NCI-H1694 (cell line): ENCODE measurements at places on chromosomes 3 and 15.

DNA sequence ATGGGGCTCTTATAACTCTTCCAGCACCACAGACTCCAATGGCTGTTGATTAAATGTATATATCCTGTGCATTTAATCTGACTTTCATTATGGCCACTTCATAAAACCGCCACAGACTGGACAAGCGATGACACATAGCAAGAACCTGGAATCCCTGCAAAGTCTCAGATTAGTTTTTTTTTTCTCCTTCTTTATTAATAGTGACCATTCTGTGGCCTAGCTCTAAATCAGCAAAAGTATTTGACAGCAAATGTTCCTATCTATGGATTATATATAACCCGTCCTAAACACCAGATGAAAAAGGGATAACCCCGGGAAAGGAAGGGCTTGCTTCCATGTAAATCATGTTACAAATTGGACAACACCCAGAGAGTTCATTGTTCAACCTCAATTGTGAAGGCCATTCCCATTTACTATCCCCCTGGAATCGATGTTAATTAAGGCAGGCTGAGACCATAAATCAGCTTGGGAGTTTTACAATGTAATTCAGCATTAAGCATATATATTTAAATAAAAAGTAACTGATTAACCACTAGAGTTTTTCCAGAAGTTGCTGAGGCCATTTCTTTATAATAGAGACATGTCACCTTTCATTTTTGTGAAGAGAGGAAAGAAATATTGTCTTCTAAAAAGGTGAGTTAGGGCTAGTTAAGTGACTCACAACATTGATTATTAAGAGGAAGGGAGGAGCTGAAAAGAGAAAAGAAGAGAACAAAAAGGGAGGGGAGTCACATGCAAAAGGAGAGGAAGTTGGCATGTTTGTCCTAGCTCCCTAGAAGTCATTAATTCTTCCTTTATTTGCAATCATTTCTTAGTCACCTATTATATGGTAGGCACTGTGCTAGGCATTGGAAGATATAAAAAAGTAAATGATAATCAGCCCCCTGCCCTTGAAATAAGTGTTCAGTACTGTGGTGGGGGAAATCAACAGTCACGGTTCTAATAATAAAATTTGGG lies 26.2 kb downstream of the ALDH1A2 start:
- no peak for DNase-seq

GRCh38 chr3:190338717-190339116 lies 16.5 kb upstream of the CLDN1 start:
- DNase-seq: no peak

- DNase-seq: no peak
Measured at GRCh38 chr15:68479870-68480269, 47.9 kb upstream of the ITGA11 start.

DNA sequence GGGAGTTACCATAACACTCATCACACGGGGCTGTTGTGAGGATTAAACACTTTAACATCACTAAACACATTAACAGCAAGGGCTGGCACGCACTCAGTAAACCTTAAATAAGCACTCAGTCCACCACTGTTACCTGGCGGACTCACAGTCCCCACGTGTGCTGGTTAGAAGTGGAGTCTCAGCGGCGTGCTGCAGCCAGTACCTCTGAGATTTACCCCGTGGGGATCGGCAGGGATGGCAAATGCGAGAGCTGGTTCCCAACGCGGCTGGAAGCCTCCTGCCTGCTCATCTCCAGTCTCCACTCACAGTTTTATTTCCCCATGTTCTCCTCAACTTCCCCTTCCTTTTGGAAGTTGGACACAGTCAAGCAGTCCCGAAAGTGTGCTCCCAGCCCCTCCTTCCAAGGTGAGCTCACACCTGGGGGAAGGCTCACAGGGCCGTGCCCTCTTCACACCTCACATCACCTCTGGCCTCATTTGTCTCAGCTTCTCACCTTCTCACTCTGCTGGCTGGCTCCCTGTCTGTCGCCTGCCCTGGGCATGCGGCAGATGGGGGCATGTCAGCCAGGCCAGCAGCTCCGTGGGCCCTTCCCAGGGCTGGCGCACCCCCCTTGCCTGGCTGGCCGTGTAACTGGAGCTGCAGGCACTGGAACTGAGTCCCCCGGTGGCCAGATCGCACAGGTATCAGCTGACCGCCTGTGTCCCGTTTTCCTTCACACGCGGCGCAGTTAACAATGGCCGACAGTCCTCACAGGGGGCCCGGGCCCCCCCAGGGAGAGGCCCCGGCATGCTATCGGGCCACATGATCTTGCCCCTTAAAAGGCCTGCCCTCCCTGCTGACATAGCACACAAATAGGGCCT lies 87.1 kb downstream of the WNT7A start:
- no peak for DNase-seq

- no peak for DNase-seq
Measured at GRCh38 chr3:60920519-60920918, 330.7 kb downstream of the FHIT start.

GRCh38 chr3:189756582-189757078 lies 125.4 kb downstream of the TP63 start:
- no peak for DNase-seq

DNA sequence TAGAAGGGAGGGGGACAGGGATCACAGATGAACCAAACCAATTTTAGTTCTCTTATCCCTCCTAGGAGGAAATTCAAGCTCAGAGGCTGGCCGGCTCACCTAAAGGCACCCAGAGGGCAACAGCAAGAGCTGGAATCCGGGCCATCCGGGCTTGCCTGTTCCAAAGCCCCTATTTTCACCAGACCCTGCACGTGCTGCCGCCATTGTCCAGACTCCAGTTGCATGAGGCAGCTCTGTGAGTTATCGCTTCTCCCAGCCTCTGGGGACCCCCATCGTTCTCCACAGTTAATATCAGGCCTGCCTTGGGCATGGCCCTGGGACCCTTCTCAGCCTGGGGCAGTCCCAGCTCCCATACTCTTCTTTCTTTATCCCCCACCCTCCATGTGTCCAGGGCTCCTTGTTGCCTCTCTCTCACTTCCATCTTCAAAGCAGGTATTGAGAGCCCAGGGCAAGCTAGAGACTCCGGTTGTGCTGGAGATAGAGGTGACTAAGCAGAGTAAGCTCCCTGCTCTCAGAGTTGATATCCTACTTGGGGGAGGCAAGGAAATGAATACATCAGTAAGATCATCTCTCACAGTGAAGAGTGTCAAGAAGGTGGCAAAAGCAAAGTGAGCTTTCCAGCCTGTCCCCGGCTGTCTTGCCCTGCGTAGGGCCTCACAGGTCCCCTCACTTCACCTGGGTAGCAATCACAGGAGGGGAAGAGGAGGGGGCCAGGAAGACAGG lies 322.8 kb downstream of the UACA start:
- DNase-seq: no peak

DNA sequence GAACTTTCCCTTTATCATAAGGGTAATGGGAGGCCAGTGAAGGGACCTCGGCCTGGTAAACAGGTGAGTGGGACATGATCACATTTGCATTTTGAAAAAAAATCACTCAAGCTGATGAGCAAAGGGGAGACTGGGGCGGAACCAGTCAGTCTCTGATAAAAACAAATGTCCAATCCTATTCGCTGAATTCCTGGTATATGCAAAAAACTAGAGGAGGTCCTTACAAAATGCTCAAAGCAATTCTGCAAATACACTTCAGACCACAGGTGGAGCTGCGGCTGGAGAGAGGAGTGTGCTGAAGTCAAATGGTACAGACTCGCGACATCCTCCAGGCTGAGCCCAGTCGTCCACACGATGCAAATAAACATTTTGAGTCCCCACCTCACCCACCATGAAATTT lies 166.7 kb downstream of the FOXP1 start:
- no peak for DNase-seq

DNA sequence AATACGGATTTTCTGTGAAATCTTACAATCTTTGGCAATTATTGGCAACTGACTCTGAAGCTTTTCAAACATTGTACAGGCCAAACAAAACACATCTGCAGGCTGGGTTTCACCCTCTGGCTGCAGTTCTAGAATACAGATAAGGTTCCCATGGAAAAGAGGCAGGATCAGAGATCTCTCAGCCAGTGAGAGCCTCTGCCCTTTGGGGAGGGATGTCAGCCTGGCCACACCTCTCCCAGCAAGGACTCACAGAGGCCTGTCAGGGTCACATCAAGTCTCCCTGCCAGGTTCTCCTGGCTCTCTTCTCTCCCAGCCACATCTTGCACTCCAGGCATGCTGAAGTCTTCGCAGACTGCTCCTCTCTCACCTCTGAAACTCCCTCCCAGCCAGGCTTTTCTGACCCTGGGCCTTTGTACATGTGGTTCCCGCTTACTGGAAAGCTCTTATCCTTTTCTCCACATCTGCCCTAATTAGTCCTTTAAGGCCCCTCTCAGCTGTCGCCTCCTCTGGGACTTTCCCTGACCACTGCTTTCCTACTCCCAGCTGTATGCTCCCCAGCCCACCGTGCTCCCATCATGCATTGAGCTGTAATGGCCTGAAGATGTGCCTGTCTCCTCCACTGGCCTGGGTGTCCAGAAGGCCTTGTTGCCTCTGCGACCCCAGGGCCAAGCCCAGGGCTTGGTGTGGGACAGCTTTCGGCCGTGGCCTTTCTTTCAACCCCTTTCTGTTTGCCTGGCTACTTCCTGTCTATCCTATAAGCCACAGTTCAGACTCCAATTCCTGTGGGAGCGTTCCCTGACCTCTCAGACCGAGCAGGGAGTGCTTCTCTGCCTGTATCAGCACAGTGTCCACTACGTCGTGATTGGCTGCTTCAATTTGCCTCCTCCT lies 4.3 kb downstream of the RBP1 start:
- no peak for DNase-seq

- DNase-seq: no peak
Measured at GRCh38 chr3:130991126-130991525, 35.5 kb downstream of the ASTE1 start.

- DNase-seq: no peak
Measured at GRCh38 chr3:124619887-124620599, 110.2 kb upstream of the UMPS start.

GRCh38 chr15:60423537-60423936 lies 25.8 kb upstream of the ANXA2 start:
- DNase-seq: peak; percentile 12
